ENCODE measurements at places on chromosomes 16 and 17.

- DNase-seq, result no peak
These were observed 210.6 kb upstream of the CDH5 start for GRCh38 chr16:66155933-66156332.

GRCh38 chr16:64977206-64977920 is 144.5 kb downstream of the CDH11 start:
- no peak for DNase-seq

DNA sequence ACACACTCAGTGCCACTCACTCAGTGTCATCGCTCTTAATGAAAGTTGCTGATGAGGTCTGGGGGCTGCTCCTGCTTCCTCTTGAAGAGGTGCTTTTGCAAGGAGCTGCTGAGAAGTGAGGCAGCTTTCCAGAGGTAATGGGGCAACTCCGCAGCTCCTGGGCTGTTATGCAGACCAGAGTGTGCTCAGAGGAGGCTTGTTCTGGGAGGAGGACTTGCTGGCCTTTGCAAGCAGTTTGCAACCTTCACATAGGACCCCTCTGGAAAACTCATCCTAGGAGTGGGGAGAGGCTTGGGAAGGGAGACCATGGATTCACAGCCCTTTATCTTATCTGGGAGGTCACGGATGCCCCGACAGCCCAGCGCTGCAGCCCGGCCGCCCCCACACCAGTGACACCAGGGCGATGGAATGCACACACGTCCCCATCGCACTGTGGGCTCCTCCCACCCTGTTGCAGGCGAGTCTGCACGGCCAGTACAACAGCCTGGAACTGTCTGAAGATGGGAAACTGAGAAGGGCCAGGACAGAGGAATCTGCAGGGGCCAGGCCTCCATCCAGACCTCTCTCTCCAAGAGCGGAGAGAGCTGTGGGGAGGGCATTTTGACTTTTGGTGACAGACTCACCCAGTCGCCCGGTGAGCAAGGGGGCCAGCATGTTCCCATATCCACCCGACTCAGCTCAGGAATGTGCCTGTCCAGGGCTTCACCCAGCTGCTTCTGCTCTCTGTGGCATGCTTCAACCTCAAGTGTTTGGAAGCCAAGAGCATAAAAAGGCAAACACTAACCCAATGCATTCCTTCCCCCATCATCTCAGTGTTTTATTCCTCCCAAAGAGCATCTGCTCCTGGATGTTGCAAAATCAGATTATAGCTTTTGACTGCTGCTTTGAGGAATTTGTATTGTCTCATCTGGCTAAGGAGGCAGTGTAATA is 78.6 kb upstream of the ZNF469 start:
- DNase-seq, result peak; percentile 94

DNA sequence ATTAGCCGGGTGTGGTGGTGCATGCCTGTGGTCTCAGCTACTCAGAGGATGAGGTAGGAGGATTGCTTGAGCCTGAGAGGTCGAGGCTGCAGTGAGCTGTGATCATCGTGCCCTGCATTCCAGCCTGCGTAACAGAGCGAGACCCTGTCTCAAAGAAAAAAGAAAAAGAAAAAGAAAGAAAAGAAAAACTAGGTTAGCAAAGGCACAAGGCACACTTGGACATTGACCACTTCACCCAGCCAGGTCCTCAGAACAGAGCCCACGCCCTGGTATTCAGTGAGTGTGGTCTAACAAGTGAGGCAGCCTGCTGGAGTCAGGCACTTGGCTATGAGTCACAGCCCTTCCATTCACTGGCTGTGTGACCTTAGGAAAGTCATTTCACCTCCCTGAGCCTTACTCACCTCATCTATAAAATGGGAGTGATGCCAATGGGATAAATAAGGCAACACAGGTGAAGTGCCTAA is 10.4 kb downstream of the MILR1 start:
- no peak for DNase-seq

DNA sequence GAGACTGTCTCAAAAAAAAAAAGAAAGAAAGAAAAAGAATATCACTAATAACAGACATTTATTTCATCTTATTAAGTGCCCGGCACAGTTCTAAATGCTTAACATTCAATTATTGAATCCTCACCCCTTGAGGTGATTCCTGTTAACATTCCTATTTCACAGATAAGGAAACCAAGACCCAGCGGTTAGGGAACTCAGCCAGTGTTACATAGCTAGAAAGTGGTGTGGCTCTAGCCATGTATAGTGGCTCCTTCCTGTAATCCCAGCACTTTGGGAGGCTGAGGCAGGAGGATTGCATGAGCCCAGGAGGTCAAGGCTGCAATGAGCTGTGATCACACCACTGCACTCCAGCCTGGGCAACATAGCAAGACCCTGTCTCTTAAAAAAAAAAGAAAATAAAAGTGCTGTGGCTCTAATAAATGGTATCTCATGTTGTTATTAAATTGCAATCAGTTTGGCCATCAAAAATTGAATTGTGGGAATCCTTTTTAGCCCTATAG is 28.1 kb downstream of the ZNRF1 start:
- DNase-seq, result no peak

- peak; percentile 30 for DNase-seq
These were observed 36.0 kb downstream of the RNF157 start for GRCh38 chr17:76204277-76204676.

DNA sequence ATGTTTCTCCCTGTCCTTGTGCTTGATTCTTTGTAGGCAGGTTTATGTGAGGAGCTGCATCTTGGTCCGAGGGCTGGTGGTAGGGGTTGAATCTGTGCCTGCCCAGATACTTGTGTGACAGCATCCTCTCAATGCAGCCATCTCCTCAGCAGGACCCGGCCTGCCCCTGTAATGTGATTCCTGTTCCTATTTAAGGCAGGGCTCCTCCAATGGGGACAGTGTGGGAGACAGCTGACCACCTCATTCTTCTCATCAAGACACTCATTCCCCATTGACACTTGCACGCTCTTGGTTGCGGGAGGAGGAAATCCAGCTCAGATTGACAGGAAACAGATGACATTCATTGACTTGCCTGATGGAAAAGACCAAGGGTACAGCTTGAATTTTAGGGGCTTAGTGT is 384.5 kb downstream of the CPPED1 start:
- no peak for DNase-seq

- no peak for DNase-seq
These were observed 955 bp downstream of the ACLY start for GRCh38 chr17:41917679-41918313.

- no peak for DNase-seq
These were observed 250.9 kb upstream of the SDK2 start for GRCh38 chr17:73895157-73895556.

- DNase-seq, result no peak
These were observed 71.6 kb upstream of the SMIM36 start for GRCh38 chr17:55582897-55583296.

DNA sequence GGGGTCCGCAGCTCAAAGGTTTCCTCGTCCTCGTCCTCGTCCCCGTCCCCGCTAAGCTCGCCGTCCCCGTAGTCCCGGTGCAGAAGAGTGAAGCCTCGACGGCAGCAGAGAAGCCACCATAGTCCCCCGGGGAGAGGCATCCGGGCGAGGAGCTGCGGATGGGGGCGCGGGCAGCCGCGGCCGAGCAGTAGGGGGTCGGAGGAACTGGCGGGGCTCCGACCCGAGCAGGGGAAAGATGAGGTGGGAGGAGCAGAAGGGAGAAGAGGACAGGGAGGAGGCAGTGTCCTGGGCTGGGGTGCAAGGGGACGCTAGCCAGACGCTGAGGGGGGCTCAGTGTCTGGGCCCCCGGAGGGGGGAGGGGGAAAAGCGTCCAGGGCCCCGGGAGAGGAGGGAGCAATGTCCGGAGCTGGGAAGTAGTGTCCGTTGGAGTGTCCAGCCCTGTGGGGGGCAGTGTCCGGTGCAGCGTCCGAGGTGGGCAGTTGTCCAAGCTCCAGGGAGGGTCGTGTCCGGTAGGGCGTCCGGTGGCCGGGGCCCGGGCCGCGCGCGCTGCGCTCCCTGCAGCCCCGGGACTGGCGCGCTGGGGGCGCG is at the start of gene PLEKHH3:
Gene PLEKHH3, minus strand, starts transcription at position 571 of the 588 bp plus-strand sequence. Its CDS starts 431 bp downstream, at position 140.
- no peak for DNase-seq

DNA sequence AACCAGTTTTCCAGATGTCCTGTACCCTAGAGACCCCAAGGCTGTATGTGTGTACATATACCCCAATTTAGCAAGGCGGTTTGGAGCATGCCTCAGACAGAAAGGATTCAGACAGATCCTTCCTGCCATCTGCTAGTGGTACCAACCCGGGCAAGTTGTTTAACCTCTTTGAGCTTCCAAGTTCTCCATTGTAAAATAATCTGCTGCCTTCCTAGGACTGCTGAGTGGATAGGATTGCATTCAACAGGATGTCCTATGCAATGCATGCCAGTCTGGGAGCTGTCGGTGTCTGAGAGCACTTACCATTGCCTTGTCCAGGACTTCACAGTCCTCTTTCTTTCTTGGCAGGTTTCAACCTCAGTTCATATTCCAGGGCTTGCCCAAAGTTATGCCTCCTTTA is 1.9 kb downstream of the CDH13 start:
- DNase-seq, result no peak

DNA sequence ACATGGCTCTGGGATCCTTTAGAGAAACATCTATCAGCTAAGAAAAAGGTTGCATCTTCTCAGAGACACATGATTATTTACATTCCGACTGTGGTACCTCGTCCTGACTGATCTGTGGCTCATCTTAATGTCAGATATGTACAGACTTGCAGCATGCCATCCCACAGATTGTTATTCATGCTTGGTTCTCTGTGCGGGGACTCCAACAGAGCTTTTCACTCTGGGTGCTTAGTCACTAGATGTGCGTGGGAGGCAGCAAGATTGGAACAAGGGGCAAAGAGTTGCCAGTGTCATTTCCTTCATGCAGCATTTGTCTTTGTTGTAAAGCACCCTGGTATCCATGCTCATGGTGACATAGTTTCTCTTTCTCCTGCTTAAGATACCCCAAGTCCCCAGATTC is 179.1 kb upstream of the CACNG5 start:
- DNase-seq, result no peak

GRCh38 chr17:43907425-43907981 is at the start of gene MPP2:
TSS of gene MPP2 (minus strand) at chr17:43907536. CDS start at chr17:43904460, 3,076 bp downstream.
- DNase-seq, result no peak

GRCh38 chr17:81049372-81049911 is 14.5 kb downstream of the BAIAP2 start:
- DNase-seq, result no peak

DNA sequence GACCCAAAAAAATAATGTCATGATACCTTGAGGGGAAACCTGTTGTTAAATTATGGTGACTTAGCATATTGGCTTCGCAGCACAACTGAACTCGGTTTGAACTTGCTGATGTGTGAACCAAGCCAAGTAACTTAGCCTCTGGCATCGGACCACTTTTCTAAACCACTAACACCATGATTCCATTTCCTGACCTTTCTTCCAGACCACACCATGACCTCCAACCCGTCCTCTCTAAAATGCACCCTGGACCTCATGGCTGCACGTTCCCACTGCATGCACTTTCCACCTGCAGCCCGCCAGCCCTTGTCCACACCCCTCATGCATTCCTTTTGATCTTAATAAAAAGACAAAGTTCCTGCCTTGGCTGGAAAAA is 29.3 kb downstream of the DYNLRB2 start:
- no peak for DNase-seq

- DNase-seq, result no peak
These were observed 4.4 kb upstream of the MYO1C start for GRCh38 chr17:1496869-1497268.

GRCh38 chr17:68566442-68566738 is 34.8 kb downstream of the FAM20A start:
- no peak for DNase-seq

DNA sequence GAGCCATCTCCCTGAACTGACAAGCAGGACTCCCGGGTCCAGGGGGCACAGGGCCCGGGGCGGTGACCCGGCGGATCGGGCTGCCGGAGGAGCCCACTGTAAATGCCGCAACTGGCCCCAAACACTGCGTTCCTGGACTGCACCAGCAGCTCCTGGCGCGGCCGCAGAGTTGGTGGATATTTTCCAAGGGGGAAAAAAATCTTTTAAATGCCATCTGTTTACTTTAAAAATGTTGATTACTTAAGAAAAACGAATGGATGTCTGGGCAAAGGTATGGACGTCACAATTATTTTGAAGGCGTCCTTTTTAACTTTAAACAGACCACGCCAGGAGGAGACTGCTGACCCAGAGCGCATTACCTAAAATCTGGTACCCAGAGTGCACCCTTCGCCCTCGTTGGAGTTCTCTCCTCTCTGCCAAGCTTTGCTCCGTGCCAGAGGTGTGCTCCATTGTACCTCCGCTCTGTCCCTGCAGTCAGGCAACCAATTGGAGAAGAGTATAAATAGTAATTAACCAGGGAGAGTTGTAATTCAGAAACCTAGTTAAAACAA is 3.4 kb downstream of the HS3ST3B1 start:
- no peak for DNase-seq

DNA sequence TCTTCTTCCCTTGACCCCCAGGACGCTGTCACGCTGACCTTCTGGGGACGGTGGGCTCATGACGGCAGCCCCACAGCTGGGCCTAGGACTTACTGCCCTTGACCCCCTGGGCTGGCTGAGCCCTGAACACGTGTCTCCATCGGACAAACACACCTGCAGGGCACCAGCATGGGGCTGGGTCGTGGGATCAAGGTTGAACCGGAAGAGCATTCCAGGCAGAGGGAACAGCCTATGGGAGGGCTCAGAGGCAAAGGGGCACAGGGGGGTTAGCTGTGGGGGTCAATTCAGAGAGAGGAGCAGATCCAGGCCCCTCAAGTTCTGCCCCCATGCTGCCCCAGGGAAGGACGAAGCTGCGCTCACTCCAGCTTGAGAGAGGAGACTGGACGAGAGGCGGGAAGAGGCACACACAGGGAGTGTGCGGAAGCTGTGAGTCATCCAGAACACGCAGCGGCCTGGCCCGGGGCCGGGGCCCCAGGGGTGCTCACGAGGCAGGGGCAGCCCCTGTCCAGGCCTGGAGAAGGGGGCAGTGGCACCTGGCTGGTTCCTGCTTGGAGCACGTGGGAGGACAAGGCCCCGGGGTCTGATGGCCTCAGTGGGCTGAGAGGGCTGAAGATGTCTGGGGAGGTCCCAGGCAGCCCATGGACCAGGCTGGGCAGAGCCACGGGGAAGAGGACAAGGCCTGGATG is 9.9 kb downstream of the SSTR5 start:
- DNase-seq, result no peak

GRCh38 chr17:80092959-80093358 is 8.4 kb upstream of the GAA start:
- DNase-seq, result no peak

DNA sequence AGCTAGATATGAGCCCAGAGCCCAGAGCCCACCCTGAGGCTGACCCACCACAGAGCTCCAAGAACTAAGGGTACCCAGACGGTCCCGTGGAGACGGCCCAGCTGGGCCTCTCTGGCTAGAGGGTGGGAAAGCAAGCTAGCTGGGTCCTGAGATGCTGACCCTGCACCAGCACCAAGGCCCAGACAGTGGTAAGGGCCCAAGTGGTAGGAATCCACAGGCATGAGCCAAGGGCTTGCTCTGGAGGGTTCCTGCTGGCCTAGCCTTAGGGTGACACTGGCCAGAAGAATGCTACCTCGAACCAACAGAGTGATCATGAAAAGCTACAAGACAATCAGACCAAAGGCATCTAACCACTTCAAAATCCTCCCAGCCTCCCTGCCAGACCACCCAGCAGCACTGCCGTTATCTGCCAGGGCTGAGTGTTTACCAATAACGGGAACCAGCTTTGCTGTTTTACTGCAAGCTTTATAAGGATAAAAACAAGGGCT is 13.2 kb downstream of the HIC1 start:
- DNase-seq, result peak; percentile 92
